ENCODE measurements at places on chromosomes 4 and X.

DNA sequence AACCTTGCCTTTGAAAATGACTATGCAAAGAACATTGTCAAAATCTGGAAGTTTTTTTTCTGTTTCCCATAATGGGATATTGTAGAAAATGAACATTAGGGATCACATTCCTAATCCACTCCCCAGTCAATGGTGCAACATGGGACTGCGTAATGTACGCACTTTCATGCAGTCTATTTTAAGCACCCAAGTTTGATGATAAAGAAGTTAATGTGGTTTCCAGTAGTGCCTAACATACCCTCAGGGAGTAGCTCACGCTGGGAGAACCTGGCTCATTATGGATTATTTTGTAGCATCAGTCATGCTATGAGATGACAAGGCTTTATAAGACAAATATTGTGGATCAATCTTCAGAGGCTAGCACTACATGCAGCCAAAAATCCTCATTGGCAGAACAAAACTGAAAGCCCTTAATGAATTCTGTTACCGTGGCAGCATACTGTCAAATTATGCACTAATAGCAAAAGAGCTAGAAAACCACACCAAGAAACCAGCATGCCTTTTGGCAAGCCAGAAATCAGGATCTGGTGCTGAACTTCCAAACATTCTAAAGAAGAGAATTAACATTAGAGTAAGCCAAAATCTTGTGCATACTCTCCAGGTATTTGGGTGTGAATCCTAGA lies 1392.8 kb upstream of the TENM3 start:
- no peak for DNase-seq

GRCh38 chr4:118270492-118270891 lies 82.3 kb downstream of the PRSS12 start:
- DNase-seq, result peak; percentile 78

GRCh38 chrX:41923978-41924683 lies 777 bp upstream of the CASK start:
- DNase-seq, result peak; percentile 35

GRCh38 chrX:40176351-40177116 lies 78.8 kb upstream of the BCOR start:
- peak; percentile 85 for DNase-seq

DNA sequence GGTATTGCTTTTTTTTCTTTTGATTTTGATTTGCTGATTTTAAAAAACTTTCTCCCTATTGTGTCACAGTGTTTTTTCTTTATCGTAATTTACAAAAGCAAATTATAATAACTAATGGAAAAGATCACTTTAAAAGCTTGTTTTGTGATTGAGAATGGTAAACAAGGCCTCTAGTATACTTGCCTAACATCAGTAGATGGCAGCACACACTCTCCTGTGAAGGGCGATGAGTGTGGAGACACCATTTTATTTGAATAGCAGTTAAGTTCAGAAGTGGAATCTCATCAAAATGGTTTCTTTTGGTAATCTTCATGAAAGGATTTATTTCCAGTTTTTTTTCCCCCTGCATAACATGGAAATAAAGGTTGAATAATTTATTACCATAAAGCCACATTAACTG lies 72.3 kb downstream of the PAK3 start:
- DNase-seq, result peak; percentile 44

GRCh38 chr4:178395798-178396197 lies 953.6 kb upstream of the AGA start:
- DNase-seq, result peak; percentile 22

DNA sequence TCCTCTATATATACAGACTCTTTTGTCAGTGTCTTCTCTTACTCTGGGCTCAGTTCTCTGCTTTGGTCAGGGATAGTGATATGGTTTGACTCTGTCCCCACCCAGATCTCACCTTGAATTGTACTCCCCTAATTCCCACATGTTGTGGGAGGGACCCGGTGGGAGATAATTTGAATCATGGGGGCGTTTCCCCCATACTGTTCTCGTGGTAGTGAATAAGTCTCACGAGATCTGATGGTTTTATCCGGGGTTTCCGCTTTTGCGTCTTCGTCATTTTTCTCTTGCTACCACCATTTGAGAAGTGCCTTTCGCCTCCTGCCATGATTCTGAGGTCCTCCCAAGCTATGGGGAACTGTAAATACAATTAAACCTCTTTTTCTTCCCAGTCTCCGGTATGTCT lies 144.4 kb downstream of the GLUD2 start:
- no peak for DNase-seq

GRCh38 chr4:137347371-137347770 lies 184.9 kb downstream of the PCDH18 start:
- no peak for DNase-seq

- DNase-seq, result no peak
Observed at GRCh38 chr4:99610605-99611175, 36.1 kb downstream of the MTTP start.

GRCh38 chrX:109299091-109299490 lies 182.8 kb downstream of the GUCY2F start:
- no peak for DNase-seq

GRCh38 chrX:34223574-34223973 lies 91.5 kb upstream of the FAM47A start:
- DNase-seq, result no peak

- DNase-seq, result no peak
Observed at GRCh38 chr4:145797278-145797677, 117.3 kb downstream of the C4orf51 start.

GRCh38 chr4:156607478-156607857 lies 364.1 kb downstream of the PDGFC start:
- no peak for DNase-seq

DNA sequence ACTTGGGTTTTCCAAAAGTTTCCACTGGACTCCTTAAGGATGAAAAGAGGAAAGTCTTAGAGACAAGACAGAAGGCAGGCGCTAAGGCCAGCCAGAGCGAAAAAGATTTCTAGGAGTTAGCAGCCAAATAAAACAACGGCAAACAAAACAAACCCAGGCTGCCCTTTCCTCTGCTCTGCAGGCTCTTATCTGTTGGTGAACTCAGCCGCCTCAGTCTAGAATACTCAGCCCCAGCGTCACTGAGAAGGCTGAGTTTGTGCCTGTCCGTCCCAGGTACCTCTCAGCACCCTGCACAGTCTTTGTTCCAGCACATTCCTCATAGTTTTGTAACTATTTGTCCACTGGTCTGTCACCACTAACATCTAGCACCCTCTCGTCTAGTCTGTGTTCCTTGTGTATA lies 75.6 kb upstream of the FAM9C start:
- no peak for DNase-seq

GRCh38 chr4:107276052-107276451 lies 239.9 kb upstream of the DKK2 start:
- DNase-seq, result no peak

DNA sequence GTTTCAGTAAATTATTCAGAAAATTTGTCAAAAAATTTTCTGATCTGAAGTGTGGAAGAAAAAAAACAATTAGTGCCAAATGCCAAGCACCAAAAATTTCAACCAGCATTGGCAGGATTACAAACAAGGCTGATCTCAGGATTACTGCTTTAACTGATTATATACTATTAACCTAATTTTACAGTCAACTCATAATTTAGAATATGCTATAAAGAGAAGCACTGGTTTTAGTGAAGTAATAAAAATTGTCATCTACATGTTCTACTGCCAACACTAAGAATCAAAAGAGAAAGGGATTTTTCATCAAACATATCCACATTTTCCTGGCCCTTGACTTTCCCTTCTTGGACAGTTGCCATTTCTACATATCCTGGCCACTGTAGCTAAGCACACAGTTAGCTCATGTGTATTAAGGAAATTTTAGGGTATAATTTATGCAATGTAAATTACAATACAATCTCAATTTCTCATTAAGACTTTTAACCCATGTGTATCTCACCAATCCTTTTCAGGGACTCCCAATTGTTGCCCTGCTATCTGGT lies 33.8 kb downstream of the THOC2 start:
- no peak for DNase-seq

GRCh38 chr4:79886557-79886956 lies 186.5 kb downstream of the ANTXR2 start:
- DNase-seq, result no peak

DNA sequence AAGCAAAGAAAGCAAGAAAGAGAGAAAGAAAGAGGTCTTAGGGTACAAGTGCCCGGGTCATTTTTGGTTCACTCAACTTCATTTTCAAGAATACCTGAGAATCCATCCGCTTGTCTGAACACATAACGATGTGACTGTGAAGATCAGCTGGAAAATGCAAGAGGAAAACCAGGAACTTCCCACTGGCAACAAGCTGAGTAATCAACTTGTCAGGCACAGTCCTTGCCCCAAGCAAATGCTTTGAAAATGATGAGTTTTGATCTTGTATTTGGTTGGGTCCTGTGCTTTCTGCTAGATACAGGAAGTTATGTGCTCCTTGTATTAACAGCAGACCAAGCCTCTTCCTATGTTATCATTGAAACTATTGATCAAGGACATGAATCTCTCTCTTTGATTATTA lies 239.1 kb downstream of the ASMT start:
- no peak for DNase-seq

- DNase-seq, result peak; percentile 65
Observed at GRCh38 chr4:173508386-173509035, 21.5 kb downstream of the HAND2 start.

DNA sequence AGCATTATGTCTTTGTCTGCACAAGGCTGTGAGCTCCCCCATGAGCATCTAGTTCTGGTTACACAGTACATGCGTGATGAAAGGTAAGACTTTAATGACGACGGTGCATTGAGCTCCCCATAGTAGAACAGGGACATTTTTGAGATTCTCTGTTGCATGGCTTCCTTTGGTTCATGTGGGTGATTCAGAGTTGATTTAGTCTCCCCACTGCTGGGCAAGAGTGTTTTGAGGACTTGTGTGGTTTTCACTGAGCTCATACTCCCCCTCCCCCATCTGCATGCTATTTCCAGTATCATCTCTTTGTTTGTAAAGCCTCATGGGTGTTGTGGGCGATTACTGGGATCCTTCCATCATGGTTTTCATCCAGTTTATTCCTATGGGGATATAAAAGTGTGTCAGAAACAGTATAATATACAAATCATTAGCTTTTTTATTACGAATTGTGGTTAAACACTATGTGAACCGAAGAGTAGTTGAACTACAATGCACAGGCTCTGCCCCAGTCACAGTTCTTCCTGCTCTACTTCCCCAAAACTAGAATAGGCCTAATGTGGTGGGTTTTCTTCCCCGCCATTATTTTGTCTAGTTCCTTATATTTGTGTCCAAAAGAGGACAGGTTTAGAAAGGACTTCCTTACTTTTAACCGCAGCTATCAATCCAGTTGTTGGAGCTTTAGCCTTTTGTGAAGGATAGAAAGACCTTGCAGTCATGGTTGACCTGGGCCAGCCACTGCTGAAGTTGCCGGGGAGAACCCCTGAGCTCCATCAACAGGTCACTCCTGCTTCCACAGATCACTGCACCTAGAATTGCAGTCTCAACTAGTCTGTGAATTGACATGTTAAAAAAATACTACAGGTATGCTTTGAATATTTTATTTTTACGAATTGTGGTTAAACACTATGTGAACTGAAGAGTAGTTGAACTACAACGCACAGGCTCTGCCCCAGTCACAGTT lies 30.4 kb downstream of the KIT start:
- DNase-seq, result peak; percentile 85

GRCh38 chr4:186104114-186104889 lies at the start of gene FAM149A:
TSS of gene FAM149A (plus strand) at chr4:186104704.
- peak; percentile 47 for DNase-seq

- DNase-seq, result no peak
Observed at GRCh38 chr4:183801457-183802165, 103.5 kb upstream of the STOX2 start.

GRCh38 chrX:67614423-67614822 lies 70.6 kb downstream of the AR start:
- DNase-seq, result no peak

DNA sequence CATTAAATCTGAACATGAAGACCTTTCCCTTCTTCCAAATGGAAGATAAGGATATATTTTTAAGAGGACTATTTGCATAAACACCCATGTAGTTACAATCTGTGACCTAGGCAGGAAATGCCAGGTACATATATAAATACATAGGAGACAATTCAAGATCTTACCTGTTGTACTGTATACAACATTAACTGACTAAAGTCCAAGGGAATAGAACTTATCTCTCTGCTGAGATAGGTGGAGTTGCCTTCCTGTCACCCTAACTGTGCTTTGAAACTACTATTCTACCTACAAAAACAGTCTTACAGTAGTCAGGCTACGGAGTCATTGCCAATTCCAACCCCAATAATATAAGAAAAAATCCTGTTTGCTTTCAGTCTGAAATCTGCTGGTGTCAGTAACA lies 106.3 kb downstream of the CHRNA9 start:
- no peak for DNase-seq

DNA sequence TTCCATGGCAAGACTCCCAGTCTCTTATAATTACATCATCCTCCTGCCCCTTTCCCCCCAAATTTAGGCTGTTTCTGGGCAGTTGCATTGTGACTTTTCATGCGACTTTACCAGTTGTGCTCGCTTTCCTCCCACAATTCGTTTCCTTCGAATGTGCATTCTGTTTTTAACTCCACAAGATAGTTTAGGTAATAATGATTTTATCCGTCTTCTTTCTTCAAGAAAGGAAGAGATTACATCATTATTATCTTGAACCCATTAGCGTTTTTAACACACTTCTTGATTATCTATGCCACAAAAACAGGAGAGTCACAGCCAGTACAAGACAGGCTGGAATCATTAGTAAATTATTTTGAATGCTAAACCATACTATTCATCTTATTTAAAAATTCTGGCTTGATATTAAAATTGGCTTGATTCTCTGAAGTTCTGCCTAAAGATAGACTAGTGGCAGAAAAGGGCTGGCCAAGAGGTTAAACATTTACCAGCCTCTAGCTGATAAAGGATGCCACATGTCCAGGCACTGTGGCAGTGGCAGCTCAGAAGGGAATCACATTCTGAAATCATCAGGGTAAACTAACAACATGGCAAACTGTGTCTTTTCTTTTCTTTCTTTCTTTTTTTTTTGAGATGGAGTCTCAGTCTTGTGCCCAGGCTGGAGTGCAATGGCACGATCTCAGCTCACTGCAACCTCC lies 19.7 kb upstream of the PLA2G12A start:
- DNase-seq, result no peak

- DNase-seq, result no peak
Observed at GRCh38 chrX:83077606-83078005, 430.5 kb upstream of the POU3F4 start.

DNA sequence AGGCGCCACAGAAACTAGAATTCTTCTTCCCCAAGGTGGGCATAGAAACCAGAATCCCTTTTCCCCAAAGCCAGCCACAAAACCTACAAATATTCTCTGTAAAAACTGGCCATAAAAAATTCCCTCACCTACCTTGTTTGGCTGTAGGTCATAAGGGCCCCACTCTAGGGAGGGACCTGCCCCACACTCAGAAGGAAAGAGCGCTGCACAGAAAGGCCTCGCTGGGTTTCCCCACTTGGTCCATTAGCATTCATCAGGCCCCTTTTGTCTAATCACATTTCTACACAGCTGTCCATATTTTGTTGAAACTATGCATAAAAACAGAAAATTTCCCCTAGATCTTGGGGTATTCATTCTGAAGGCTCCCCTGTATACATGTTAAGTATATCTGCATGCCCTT lies 54.1 kb downstream of the PHKA2 start:
- no peak for DNase-seq

- peak; percentile 38 for DNase-seq
Observed at GRCh38 chr4:123510221-123510620, 113.6 kb downstream of the SPRY1 start.

- DNase-seq, result no peak
Observed at GRCh38 chrX:40359593-40359992, 221.2 kb upstream of the ATP6AP2 start.
